ENCODE measurements at places on chromosomes 11 and 22.

DNA sequence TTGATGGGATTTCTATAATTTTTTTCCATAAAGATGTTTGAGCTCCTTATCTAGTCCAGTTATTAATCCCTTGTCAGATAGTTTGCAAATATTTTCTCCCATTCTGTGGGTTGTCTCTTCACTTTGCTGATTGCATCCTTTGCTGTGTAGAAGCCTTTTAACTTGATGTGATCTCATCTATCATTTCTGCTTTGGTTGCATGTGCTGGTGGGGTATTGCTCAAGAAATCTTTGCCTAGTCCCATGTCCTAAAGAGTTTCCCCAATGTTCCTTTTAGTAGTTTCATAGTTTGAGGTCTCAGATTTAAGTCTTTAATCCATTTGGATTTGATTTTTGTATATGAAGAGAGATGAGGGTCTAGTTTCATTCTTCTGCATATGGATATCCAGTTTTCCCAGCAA is 1.7 kb upstream of the IL2RB start:
- no peak for DNase-seq

DNA sequence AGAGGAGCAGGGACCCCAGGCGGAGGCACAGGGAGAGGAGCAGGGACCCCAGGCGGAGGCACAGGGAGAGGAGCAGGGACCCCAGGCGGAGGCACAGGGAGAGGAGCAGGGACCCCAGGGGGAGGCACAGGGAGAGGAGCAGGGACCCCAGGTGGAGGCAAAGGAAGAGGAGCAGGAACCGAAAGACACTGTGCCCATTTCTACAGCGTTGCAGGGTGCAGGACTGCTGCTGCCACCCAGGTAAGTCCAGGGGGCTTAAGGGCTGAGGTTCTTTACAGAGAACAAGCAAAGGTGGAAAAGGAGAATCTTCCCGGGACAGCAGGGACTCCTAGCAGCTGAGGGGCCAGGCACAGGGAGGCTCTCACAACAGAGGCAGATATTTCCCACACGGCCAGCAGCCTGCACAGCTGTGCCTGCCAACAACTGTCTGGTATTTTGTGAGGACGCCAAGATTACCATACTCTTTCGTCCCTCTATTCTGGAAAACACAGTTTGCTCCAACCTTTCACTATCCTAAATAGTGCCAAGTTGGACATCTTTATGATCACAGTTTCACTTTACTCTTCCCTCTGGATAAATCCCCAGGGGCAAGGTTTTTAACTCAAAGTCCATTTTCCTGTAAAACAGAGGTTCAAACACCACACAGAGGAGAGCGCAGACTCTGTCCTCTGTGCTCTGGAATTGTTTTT is 39.4 kb downstream of the SHANK2 start:
- DNase-seq: no peak

DNA sequence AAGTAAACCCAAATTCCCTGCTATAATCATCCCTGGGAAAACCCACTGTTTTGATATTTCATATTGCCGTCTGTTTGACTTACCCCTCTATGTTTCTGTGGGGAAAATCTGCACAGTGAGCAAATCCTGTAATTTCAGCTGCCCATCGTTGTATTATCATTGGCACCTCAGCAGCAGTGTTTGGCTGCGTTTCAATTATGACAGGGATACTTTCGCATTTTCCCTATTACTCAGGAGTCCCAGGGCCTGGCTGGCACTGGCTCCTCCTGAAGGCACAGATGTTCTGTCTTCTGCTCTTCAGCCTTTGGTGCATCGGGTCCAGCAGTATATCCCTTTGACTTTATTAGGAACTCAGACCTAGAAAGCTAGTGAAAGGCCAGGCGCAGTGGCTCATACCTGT is 12.2 kb upstream of the MMP12 start:
- no peak for DNase-seq

DNA sequence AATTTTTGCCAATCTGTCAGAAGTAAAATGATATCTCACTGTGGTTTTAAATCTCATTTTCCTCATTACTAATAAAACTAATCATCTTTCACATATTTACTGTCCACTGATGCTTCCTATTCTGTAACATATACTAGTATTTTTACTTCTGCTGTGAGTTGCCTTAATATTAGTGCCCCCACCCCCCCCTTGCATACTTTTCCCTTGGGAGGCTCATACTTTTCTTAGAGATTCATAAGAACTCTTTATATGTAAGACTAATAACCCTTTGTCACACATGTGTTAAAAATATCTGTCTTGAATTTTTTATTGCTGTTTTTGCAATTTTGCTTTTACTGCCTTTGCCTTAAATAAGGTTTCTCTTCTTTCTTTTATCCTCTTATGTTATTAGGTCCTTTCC is 87.2 kb downstream of the PHF21A start:
- no peak for DNase-seq

- DNase-seq: no peak
Observed at GRCh38 chr11:125105926-125106325, 5.5 kb downstream of the TMEM218 start.

- DNase-seq: no peak
Observed at GRCh38 chr22:48939441-48940265, 888.0 kb downstream of the BRD1 start.

- no peak for DNase-seq
Observed at GRCh38 chr11:76698321-76699043, 27.9 kb upstream of the LRRC32 start.
